CD4-positive, alpha-beta T cell treated with Interleukin-4 for 4 hours (primary cell): ENCODE measurements at places on chromosomes 16 and 17.
A peak's percentile ranks its signal among the peaks of the same experiment; 100 is the strongest.

GRCh38 chr16:2243781-2244180 is 7.5 kb downstream of the DNASE1L2 start:
- no peak for DNase-seq

GRCh38 chr16:28910086-28911031 is 14.7 kb downstream of the RABEP2 start:
- no peak for DNase-seq

DNA sequence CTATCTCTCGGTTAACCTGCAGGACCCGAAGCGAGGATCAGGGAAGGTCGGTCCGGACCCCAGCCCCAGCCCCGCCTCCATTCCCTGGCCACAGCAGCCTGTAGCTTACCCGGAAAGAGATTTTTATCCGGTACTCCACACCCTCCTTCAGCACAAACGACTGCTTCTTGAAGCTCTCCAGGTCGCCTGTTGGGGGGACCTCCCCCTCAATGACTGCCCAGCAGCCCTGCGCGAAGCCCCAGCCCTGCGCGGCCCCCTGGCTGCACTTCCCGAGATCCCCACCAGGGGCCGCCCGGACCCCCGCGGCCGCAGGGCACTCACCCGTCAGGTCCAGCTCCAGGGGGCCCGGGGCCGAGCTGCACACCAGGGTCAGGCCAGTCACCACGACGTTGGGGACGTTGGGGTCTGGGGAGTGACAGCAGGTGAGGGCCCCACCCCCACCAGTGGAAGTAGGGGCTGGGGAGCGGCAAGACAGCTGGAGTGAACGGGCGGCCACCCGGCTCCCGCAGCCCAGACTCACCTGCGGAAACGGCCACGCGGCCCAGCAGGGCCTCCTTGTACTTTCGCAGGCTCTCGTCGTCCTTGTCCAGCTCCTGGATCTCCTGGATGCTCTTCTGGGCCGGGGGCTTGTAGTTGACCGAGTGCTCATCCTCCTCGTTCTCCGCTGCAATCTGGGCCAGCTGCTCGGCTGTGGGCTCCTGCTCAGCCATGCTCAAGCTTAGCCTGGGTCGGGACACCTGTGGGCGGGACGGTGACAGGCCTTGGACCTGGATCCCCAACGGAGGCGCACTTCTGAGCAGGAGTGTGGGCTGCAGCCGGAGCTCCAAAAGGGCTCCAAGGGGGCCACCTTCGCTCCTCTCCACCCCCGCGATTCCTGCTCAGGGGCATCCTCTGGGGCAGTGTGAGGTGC is 1.7 kb downstream of the ARHGDIA start:
- no peak for DNase-seq

DNA sequence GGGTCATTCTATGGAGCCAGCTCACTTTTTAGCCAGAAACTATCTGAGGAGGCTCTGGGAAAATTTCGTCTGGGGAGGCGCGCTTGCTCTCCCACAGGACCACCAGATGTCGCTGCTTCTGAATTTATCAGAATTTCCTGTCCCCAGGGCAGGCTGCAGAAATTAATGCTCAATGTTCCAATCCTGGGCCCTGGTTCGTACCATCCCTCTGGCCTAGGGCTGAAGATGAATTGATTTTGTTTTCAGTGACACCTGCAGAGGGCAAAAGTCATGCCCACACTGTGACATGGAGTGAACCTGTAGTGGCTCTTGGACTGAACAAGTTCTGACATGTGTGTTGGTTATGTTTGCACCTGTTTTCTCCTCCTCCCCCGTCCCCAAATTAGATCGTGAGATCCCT is 482.6 kb downstream of the NPIPA7 start:
- DNase-seq = peak; percentile 28

DNA sequence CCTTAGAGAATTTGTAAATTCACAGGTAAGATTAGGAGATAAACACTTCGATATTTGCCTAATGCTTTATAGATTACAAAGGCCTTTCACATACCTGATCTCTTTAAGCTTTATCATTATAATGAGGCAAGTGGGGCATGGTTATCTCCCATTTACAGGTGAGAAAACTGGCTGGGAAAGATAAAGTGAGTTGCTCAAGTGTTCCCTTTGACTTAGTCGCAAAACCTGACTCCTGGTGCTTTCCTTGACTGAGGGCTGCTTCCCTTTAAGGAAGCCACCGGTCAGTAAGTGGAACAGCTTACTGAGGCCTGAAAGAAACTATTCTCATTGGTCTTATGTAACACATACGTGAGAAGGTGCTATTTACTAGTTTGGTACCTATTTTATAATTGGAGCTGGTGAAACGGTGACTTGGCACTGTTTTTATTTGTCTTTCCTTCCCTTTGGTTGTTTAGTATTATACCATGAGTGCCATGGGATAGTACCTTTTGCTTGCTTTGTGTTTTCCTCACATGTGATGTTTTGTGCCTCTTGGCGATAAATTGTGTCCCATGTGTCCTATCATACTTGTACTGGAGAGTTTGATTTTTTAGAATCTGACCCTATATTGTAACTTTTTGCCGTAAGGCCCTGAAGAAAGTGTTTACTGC is 57.2 kb downstream of the NUP88 start:
- no peak for DNase-seq

DNA sequence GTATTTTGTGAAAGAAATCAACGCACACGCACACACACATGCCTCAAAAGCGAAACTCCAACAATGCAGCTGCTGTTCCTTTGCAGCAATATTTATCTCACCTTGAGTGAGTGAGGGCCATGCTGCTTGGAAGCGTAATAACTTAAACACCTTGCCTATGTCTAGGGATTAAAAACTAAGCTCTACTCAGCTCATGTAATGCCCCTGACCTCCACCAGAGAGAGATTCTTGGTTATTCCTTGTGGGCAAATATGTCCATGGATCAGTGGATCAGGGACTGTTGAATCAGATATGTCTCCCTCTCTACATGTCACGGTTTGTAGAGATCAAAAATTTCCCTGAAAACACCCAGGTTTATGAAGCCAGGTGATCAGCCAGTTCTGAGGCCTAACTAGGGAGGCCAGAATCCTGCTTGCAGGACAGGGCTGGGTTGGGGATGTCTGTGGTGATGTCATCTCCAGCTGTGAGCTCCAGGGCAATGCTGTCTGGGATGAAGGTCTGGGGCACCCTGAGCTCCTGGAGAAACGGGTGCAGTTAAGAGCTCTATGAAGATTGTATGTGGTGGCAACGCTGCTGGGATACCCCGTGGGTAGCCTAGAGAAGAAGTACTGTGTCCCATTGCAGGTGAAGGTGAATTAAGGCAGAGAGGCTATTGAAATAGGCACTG is 149.4 kb downstream of the KCNJ12 start:
- no peak for DNase-seq

DNA sequence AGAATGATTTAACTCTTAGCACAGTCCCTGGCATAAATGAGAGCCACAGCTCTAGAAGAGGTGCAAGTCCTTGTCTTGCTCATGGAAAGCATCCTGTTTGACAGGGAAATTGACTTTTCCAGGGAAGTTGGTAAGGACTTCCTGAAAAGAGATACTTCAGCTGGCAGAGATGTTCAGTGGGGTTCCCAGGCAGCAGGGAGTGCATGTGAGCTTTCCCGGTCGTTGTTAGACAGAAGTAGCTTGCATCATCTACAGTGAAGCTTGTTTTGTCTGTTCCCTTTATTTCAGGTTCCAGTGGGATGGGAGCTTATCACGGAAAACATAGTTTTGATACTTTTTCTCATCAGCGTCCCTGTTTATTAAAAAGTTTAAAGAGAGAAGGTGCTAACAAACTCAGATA is 22.9 kb downstream of the ALDH3A2 start:
- no peak for DNase-seq

GRCh38 chr16:31199430-31200041 is 3.0 kb downstream of the PYCARD start:
- no peak for DNase-seq

DNA sequence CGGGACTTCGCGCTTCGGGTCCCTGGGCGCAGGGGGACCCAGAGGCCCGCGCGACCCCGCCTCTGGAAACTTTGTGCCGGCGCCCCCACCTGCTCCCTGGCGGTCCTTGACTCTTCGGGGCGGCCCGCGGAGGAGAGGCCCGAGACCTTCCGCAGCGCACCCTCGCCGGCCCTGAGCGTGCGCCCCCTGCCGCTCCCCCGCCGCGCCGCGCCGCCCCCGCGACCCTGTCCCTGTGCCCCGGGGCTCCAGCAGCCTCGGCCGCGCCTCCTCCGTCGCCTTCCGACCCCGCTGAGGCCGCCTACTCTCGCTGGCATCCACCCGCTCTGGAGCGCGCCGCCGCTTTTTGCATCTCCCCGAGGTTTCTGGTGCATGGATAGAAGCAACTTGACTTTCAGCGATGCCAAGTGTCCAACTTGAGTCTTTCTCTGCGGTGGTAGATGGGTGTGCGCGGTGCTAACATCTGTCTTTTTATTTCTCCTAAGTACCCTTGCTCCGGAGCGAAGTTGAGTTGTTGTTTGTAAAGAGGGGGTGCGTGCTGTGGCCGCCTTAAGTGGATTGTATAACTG is 414 bp downstream of the DUSP14 start:
- DNase-seq = peak; percentile 62

- no peak for DNase-seq
Measured at GRCh38 chr17:3907483-3908216, 8.6 kb downstream of the P2RX1 start.

- DNase-seq = no peak
Measured at GRCh38 chr16:67165121-67166078, 855 bp downstream of the HSF4 start.

DNA sequence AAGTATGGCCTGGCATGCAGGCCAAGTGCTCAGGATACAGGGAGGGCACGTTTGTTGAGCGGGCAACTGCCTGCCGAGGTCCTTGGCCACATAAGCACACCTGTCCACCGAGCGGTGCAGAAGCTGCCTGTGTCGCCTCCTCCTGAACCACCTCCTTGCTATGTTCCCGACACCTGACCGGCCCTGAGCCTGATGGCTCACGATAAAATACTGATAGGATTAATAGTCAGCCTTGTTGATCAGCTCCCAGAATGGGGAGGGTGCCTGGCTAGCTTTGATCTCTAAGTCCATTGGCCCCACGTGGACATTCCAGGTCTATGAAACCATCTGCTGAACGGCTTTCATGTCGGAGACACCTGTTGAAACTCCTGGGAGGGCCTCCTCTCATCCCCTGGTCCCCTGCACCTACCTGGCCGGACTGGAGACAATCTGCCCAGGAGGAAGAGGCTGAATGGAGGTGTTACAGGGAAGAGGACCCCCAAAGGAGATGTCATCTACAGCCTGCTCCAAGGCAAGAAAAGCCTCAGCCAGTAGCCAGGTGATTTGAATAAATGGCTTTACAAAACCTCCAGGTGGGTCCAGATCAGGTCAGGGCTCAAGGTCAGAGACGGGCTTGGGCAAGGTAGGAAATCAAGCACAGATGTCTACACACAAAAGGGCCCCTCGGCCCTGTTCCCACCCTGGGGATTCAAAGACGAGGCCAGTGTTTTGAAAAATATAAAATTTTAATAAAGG is 33.4 kb downstream of the AXIN2 start:
- DNase-seq = no peak

- DNase-seq = no peak
Measured at GRCh38 chr16:2734844-2735515, 15.0 kb upstream of the PRSS27 start.

DNA sequence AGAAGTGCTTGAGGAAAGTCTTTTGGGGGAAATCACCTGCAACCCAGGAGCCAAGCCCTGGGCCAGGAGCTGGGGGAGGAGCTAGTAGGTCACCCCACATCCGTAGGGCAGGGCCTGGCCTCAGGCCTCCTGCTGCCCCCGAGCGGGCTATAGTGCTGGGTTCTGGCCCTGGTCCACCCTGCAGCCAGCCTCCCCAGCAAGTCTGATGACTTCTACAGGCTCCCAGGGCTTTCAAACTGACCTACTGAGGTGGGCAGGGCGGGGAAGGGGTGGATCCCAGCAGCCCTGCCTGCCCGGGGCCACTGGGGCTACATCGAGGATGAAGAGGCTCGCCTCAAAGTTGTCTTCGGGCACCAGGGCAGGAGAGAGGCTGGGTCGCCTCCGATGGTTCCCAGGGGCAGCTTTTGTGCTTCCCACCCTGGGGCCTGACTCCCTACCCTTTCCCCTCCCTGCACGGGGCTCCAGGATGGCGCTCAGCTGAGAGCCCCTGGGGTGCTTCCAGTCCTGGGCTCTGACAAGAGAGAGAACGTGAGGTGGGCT is 5.0 kb downstream of the CENPX start:
- no peak for DNase-seq

DNA sequence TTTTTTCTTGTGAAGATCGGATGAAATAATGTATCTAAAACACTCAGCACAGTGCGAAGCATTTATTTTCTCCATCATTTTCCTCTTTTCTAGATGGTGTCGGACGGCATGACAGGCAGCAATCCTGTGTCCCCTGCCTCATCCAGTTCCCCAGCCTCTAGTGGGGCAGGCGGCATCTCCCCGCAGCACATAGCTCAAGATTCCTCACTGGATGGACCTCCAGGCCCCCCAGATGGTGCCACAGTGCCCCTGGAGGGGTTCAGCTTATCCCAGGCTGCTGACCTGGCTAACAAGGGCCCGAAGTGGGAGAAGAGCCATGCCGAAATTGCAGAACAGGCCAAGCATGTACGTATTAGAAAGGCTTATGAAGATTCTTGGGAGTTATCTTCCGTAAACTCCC is 5.0 kb downstream of the SRCAP start:
- no peak for DNase-seq

GRCh38 chr16:82911925-82912324 is 285.2 kb downstream of the CDH13 start:
- no peak for DNase-seq

- no peak for DNase-seq
Measured at GRCh38 chr17:79951361-79952264, 84.1 kb downstream of the TBC1D16 start.

- no peak for DNase-seq
Measured at GRCh38 chr17:42027961-42028790, 8.3 kb downstream of the NKIRAS2 start.

DNA sequence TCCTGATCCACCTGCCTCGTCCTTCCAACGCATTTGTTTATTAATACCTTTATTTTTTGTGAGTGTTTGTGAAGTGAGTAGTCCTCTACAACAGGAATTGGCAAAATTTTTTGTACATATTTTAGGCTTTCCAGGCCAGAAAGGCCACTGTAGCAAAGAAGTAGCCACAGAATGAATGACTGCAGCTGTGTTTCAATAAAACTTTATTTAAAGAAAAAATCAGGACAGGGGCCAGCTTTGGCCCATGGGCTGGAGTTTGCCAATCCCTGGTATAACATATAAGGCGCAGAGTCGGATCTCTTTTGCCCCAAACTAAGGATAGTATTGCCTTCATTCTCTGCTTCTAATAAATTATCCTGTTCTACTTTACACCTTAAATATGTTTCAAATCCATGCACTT is 198.0 kb upstream of the COX10 start:
- DNase-seq = no peak
